ENCODE measurements at places on chromosomes 7 and 10. TPM values are rescaled to one million over a fixed set of nuclear protein-coding genes. Genes with fewer than 3 reads are reported as not detected.

The METTL2B gene
- 27.7 TPM for polyA plus RNA-seq

DNA sequence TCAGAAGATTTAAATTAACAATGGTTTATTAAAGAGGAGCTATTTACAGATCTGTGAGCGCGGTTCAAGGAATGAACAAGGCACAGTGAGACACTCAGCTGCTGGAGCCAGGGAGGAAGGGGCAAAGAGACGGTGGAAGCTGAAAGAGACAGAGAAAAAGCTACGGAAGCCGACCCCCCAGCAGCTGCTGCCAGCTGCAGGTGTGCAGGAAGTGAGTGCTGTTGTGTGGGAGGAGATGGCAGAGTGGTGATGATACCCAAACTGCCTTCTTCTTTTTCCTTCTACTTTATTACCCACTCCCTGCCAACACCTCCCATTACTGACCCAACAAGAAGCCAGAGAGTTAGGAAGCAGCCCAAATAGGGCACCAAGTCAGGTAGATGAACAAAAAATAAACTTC lies 41.9 kb upstream of the MBL2 start:
- DNase-seq = no peak

The C7orf33 gene
- polyA plus RNA-seq = not detected

GRCh38 chr10:114279901-114280644 lies 41.0 kb downstream of the VWA2 start:
- DNase-seq = no peak

DNA sequence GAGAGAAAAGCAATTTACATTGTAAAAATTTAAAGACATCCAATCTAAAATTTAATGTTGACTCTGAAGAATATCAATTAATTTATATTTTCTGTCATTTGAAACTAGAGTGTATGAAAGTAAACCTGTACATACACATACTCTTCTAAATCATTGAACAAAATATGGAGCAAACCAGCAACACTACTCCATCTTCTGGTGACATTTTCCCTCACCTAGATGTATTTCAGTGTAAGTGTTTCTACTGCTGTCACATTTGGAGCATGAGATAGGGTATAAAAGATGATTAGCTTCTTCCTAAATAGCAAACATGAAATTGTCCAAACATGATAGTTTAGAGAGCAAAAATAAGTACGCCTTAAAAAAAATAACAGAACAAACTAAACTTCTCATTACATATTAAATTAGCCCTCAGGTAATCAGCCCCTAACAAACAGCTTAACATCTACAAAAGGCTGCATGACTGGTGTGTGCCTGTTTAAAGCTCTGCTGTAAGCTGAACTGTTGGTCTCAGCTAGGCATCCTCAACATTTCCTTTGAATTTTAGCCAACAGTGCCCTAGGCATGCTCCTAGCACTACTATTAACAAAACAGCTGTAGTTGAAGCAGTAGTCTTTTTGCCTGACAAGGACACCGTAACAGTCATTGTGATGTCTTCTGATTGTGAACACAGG lies 189.8 kb downstream of the CTNNA3 start:
- no peak for DNase-seq

- DNase-seq = no peak
Measured at GRCh38 chr10:29033311-29033940, 255.4 kb upstream of the LYZL1 start.

The CUBN gene
- polyA plus RNA-seq = 256 TPM

DNA sequence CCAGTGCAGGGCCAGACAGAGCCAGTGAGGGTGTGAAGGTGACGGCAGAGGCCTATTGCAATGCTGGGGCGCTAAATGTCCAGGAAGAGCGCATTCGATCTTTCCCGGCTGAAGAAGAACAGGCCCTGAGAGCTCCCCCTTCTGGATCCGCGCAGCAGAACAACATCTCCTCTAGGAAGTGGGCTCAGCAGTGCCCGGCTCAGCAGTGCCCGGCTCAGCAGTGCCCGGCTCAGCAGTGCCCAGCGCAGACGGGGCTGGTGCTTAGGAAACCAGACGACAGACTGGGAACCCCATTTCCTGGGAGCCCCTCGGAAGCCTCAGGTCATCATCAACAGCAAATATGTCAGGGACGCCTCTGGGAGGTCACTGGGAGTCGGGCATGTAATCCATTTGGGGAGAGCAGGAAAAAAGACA lies 4.7 kb upstream of the NOS3 start:
- no peak for DNase-seq

The CALML3 gene
- polyA plus RNA-seq = not detected

The LRRC17 gene
- polyA plus RNA-seq = 92.7 TPM

- DNase-seq = no peak
Measured at GRCh38 chr10:131980761-131981428, 828 bp downstream of the BNIP3 start.

The GNGT1 gene
- not detected for polyA plus RNA-seq

- DNase-seq = no peak
Measured at GRCh38 chr7:100122067-100122466, 2.6 kb downstream of the CNPY4 start.

The ADRB1 gene
- 0.06 TPM for polyA plus RNA-seq

DNA sequence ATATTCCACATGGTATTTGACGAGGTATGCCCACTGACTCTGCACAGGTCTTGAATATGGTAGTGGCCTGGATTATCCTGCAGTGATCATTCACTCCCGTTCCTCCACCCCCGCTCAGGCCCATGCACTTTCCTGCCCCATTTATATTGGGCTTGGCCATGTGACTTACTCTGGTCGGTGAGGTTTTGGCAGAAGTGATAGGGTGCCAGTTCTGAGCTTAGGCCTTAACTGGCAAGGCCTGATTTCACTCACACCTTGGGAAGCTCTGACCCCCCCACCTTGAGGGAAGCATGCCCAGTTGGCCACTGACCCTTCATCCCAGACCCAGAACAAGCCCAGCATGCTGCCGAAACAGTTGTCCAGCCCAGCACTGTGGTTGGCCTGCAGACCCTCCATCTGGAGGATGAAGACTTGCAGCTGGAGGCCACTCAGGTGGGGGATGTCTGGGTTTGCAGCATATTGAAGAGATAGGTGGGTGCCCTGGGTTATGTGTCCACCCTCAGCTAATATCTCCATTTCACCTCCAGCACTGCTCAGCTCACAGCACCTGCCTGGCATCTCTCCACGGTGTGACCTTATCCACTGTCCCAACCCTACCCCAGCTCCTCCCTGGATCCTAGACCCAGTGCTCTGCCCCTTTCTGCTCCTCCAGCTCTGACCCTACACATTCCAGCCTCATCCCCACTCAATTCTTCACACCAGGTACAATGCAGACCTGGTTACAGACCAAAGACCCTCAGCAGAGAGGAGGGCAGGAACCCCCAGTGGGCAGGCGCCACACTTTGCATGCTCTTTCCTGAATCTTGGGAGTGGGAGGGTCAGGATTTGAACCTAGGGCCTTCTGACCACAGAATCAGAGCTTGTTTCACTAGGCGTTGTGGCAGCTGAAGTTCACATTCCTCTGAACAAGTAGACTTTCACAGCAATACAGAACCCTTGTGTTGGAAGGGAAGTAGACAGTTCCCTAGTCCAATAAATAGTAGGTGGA lies 138.1 kb upstream of the CHST15 start:
- DNase-seq = no peak

The OPN1SW gene
- 1.2 TPM for polyA plus RNA-seq

- no peak for DNase-seq
Measured at GRCh38 chr7:21023841-21024484, 237.3 kb upstream of the SP8 start.

GRCh38 chr7:133652547-133652946 lies 399.7 kb downstream of the EXOC4 start:
- DNase-seq = no peak

DNA sequence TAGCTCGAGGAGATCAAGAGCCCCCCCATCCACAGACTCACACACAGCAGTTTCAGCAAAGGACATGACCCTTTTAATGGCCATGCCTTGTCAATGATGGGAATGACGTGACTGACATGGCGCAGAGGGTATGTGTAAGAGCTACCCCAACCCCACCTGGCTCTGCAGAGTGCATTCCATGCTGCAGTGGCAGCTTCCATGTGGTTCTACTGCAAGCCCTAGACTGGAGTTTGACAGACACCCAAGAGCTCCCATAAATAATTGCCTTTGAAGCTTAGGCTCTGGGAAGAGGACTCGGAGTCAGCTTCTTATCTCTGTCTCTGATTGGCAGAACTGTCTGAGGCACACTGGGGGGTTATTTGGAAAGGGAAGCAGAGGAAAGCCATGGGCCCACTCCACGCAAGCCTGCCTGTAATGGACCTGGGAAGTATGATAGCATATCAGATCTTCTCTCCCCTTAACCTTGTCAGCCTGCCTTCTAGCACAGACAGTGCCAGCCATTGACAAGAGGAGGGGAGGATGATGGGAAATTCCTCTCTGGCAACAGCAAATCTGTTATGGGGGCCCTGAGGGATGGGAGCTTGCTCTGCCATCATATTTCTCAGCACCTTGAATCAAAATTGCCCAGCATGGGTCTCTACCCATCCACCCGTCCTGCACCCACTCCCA lies 478.5 kb upstream of the PODXL start:
- DNase-seq = no peak

- DNase-seq = no peak
Measured at GRCh38 chr10:58322835-58323209, 12.0 kb upstream of the UBE2D1 start.

GRCh38 chr7:149586646-149587645 lies 89.3 kb upstream of the ZNF746 start:
- no peak for DNase-seq

The CFAP46 gene
- 6.1 TPM for polyA plus RNA-seq

The SORCS1 gene
- 12.0 TPM for polyA plus RNA-seq

GRCh38 chr7:74217455-74218342 lies 7.9 kb downstream of the LAT2 start:
- no peak for DNase-seq

The MSMB gene
- polyA plus RNA-seq = not detected

DNA sequence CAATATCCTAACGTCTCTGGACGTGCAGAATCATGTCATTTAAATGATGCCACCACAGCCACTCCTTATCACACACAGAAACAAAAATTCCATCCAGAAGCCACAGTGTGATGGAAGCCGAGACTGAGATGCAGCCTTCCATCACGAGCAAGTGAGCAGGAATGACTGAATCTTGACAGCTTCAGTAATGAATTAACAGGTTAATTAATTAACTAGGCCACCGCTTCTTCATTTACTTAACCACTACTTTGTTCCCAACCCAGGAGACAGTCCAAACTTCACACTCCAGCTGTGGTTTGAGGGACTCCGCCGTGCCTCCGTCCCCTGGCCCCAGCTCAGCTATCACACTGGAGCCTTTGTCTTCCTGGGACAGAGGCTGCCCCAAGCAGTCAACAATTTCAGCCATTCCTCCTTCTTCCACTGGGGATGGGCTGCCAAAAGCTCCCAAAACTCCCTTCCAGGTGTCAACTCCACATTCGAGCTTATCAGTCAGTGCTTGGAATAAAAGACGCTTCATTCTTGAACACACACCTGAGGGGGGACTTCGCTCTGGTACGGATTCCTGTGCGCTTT lies 65.9 kb downstream of the FGFR2 start:
- DNase-seq = no peak

The SPAM1 gene
- polyA plus RNA-seq = not detected

The ITIH5 gene
- polyA plus RNA-seq = 21.9 TPM

DNA sequence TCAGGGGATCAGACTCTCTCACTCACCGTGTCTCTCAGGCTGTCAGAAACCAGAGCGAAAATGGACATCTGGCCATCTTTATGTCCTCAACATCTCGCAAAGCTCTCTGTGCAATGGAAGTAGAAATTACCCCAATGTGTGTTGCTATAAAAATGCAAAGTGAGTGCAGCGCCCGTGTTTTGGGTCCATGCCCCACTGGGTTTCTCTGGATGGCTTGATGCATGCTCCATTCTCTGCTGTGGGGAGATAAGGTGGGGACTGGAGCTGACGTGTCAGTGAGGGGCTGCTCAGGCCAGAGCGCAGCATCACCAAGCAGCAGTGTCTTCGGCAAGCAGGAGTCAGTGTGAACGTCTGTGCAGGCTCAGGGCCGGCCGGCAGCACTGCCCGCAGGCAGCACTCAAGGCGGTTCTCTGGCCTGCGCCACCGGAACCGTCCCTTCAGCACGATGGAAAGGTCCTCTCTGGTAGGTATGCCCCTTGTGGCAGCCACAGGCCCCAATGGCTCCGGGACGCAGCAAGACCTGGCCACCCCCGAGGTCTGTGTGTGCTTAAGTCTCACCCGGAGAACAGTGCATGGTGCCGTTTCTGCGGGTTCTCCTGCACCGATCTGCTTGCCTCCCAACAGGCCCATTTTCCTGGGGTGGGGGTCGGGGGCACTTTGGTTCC lies 30.2 kb downstream of the WDR86 start:
- no peak for DNase-seq

DNA sequence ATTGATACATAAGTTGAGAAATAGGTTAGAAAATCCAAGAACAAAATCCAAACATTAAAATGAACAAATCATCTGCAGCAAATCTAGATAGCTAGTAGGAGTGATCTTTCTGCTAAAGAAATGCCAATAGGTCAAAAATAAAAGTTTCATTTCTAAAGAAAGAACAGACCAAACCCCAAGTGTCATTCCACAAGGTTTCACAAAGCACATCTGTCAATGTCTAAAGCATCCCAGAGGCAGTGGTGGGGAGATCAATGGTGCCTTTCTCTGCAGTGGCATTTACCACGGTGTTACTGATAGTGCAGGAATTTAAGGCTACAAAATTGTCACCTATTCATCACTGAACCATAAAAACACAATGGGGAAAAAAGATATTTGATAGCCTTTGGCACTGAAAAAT lies 147.9 kb downstream of the PARD3 start:
- DNase-seq = no peak

GRCh38 chr7:2321020-2321419 lies 6.8 kb upstream of the SNX8 start:
- DNase-seq = no peak

DNA sequence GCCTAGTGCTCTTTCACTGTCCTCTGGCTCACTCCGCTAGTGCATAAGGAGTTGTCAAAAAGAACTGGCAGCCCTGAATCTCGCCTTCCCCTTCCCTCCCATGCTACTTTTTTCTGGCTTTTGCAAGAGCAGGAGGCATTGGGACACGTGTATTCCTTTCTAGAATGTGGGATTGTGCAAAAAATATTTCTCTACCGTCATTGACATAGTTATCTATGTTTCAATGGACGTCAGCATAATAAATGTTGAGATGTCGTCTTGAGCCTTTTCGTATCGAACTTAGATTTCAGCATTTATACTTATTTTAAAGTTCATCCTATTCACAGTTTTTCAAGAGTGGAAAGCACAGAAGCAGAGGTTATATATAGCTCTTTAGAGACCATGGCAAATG lies 727 bp downstream of the ING3 start:
- DNase-seq = no peak

- DNase-seq = no peak
Measured at GRCh38 chr10:46273506-46274477, 13.0 kb upstream of the ANTXRL start.

GRCh38 chr7:30905078-30906012 lies 6.3 kb upstream of the AQP1 start:
- no peak for DNase-seq

GRCh38 chr7:47543714-47544113 lies 38.2 kb downstream of the TNS3 start:
- DNase-seq = no peak

The LEP gene
- 0.34 TPM for polyA plus RNA-seq

The SLC39A12 gene
- polyA plus RNA-seq = not detected

The NEUROG3 gene
- polyA plus RNA-seq = not detected

DNA sequence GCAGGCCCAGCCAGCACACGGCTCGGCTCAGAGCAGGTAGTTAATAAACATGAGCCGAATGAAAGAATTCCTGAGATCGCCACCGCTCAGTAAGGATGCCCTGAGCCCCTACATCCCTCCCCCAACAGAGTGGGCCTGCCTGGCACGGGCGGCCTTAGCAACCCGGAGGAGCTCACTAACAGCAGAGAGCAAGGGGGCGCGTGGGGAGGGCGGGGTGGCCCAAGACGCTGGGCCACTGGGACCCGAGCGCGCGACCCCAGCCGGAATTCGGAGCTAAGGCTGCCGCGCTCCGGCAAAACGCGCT lies 403 bp upstream of the ENO4 start:
- DNase-seq = no peak

The MOGAT3 gene
- 0.60 TPM for polyA plus RNA-seq

The NUDCD3 gene
- 90.4 TPM for polyA plus RNA-seq

Measured in right renal cortex interstitium (tissue), 3 donors.